Right hindlimb (tissue), 1 donor: ENCODE measurements at places on chromosomes 6 and 20.

DNA sequence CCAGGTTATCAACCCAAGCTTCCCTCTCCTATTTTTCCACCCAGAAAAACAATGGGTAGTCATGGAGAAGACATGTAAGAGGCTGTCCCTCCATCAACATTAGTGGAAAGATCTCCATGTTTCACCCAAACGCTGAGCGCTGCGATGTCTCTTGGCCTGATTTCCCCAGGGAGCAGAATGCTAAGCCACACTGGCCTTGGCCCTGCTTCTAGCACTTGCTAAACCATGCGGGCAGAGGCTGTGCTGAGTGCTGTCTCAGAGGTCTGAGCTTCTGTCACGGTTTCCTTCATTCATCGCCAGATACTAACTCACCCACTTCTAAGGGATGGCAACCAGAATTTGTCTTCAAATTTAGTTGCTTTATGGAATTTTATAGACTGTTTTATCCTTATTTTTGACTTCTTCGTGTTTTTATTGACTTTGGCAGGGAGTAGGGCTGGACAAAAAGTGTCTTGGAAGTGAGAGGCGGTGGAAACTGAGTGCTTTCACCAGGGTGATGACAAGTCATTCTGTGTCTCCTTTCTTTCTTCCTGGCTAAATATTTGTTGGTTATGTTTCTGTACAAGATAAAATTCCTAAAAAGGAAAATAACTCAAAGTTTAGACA is 181.4 kb upstream of the UST start:
- DNase-seq = no peak

GRCh38 chr20:57811374-57812020 is 101.7 kb upstream of the PMEPA1 start:
- DNase-seq = no peak

DNA sequence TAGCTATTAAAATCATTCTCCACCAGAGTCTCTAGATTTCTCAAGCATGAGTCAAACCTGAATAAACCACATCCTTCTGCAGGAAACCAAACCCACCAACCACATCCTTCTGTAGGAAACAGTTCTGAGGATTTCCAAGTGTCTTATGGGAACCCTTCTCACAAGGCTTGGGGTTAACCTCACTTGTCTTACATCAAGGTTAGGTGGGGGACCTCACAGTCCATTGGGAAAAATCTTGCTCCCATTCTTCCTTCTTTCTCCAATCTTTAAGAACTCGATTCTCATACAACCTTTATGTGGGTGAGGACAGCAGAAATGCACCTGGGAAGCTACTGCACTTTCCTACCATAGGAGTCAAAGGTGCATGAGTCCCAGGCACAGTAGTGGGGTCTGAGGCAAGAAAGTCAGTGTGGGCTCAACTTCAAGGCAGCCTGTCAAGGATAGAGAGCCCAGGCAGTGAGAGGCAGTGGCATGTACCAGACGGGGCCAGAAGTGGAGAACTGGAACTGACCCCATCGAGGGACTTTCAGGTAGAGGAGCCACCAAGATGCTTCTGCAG is 114.5 kb downstream of the SLC22A3 start:
- no peak for DNase-seq

GRCh38 chr20:37194621-37195417 is 15.5 kb upstream of the MROH8 start:
- no peak for DNase-seq

GRCh38 chr6:141990840-141991239 is 141.9 kb upstream of the GJE1 start:
- no peak for DNase-seq

GRCh38 chr6:135854799-135855198 is 3.3 kb downstream of the PDE7B start:
- DNase-seq = no peak

- no peak for DNase-seq
Observed at GRCh38 chr6:71396410-71396801, 107.8 kb downstream of the OGFRL1 start.

- peak; percentile 94 for DNase-seq
Observed at GRCh38 chr6:143677891-143678791, at the start of gene PHACTR2. TSS of gene PHACTR2 (plus strand) at chr6:143677965. CDS start at chr6:143678164, 199 bp downstream.

DNA sequence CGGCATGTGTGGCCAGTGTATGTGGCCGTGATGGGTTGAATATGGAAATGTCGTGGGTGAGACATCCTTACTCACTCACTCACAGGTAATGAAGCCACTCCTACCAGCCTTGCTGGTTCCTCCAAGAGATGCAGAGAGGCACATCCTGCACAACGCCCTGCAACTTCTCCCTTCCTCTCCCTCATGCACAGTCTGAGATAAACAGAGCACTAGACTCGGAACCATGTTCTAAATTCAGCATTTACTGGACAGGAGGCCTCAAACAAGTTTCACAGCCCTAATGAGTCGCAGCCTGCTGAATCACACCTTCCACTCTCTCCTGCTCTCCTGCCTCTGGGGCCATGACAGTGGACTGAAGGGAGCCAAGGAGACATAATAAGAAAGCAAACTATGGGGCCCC is 91.2 kb downstream of the ISM1 start:
- DNase-seq = no peak

GRCh38 chr20:54105653-54106052 is 35.3 kb upstream of the BCAS1 start:
- DNase-seq = no peak

- DNase-seq = peak; percentile 90
Observed at GRCh38 chr6:37283671-37284151, 25.8 kb upstream of the TMEM217 start.

DNA sequence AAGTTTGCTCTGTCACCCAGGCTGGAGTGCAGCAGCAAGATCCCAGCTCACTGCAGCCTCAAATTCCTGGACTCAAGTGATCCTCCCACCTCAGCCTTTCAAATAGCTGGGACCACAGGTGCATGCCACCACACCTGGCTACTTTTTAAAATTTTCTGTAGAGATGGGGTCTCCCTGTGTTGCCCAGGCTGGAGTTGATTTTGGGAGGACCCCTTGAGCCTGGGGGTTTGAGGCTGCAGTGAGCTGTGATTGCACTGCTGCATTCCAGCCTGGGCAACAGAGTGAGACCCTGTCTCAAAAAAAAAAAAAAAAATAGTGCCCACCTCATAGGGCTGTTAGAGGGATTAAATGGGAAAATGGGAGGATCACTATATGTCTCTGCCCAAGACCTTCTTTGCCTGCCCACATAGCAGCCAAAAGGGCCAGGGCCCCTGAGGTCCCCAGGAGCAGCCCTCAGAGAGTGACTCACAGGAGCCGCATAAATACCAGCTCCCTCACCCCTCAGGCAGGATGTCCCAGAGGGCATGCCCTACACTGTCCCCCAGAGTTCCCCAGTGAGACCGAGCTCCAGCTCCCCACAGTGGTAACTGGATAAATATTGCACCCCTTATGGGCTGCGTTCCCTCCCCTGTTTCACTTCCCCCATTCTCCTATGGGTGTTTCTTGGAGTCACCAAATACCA is 11.7 kb upstream of the MDGA1 start:
- DNase-seq = no peak

DNA sequence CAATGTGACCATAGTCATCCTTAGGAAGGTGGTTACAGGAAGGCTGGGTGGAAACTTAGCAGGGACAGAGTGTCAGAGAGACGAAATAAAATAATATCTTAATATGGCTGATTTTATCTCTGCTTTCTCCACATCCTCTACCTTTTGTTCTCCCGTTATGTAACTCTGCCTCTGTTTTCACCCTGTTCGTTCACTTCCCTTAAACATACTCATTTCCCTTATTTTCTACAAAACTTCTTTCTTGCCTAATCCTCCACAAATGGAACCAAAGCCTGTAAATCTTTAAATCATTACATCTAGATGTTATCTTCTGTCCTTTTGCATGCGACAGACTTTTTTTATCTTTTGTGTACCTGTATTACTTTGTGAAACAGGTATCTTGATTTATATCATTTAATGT is 23.3 kb upstream of the CRIP3 start:
- DNase-seq = no peak

DNA sequence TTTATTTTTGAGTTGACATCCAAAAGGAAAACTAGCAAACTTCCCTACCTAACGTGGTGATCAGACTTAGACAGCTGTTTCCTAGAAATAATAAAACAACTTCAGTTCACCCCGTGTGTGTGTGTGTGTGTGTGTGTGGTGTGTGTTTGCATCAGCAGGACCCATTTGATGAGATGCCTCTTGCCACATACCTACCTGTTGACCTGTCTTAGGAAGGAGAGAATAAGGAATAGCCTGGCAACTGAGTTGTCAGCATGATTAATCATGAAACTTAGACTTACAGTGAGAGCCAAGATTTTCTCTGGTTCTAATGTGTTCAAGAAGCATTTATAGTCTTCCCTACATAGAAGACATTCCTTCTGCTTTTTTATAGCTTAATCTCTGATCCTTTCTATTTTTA is 16.1 kb upstream of the PBOV1 start:
- DNase-seq = no peak

- DNase-seq = peak; percentile 87
Observed at GRCh38 chr6:107690643-107691061, 133.5 kb downstream of the SCML4 start.

DNA sequence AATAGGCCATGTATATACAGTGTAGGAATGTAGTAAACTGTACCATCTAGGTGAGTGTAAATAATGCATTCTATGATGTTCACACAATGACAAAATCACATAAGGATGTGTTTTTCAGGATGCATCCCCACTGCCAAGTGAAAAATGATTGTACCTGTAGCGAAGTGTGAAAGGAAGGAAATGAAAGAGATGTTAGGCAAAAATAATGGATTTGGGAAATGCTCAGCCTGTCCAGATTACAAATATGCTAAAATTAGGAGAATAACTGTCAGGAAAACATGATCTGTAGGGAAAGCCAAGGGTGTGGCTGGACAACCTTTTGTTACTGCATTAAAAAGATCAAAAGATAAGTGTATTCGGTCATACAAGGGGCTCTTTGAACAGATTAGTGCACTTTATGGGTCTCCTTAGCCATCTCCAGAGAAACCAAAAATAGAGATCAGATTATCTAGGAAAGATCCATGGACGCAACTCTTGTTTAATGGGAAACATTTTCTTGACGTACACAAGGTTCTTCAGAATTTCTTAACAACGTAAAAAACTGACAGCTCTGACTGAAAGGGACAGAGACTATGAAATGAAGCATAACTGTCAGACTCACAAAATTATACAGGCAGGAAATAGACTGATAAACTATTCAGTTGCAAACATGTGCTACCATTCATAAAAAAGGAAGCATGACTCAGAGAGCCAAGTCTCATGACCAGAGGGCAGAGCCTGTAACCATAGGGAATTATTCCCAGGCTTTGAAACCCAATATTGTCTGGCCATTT is 253.6 kb upstream of the RAB32 start:
- no peak for DNase-seq

GRCh38 chr6:32183483-32184083 is 470 bp downstream of the AGER start:
- DNase-seq = no peak

DNA sequence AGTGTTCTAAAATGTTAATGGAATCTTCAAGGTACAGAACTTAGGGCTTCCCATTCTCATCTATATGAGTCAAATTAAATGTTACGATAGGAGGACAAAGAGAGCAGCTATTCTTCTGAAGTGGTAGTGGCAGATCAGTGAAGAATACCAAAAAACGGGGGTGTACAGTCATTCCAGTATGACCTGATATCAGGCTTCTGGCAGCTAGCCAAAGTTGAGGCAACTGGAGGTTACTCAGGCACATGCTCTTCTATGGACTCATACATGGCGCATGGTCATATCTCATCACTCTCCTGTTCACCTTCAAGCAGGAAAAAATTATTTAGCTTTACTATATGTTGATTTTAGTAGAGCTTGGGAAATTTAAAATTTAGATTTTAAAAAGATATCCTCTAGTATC is 1608.8 kb downstream of the GRIK2 start:
- no peak for DNase-seq

- peak; percentile 40 for DNase-seq
Observed at GRCh38 chr20:47464380-47465101, 37.1 kb upstream of the NCOA3 start.

DNA sequence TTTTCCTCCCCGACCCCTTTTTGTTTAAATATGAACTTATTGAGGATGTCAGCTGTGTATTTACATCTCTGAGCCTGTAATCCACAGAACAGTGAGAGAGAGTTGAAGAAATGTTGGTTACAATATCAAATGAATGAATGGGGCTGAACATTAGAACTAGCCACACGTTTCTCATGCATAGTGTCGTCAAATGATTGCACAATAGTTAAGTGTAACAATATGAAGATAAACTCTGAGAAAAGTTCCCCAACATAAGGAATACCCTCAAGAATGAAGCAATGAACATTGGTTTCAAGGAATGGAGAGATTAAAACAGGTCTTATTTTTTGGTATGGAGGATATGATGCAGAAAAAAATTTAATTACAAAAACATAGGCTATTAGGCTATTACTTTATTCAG is 100.5 kb upstream of the DTNBP1 start:
- DNase-seq = no peak

GRCh38 chr6:389622-390021 is 1.9 kb upstream of the IRF4 start:
- no peak for DNase-seq

DNA sequence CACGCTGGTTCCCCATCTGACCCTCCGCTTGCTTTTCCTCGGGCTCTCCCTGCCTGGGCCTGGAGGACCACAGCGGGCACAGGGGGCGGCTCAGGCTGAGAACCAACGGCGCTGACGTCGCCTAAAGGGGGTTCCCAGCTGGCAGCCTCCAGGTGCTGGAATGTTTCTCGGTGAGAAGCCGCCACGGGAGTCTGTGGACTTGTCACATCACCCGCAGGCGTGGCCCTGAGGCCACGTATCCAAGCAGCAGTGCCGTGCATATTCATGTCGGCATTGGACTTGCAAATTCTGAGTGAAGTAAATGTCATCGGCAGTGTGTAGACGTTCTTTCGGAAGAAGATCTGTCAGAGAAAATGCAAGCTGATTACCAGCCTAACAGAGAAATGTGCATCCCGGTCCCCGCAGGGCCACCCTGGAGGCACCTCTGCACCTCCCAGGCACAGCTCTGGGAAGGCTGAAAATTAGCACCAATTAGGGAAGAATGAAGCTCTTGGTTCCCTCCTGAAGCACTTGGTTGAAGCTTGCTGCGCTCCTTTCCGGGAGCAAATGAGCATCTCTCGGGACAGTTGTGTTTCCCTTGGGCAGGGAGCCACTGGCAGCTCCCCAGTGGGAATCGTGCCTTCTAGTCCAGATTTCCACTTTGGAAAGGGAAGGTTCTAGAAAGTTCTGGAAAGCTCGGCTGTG is 24.3 kb downstream of the NTSR1 start:
- DNase-seq = no peak

GRCh38 chr20:36804425-36804824 is 30.9 kb upstream of the DSN1 start:
- no peak for DNase-seq

DNA sequence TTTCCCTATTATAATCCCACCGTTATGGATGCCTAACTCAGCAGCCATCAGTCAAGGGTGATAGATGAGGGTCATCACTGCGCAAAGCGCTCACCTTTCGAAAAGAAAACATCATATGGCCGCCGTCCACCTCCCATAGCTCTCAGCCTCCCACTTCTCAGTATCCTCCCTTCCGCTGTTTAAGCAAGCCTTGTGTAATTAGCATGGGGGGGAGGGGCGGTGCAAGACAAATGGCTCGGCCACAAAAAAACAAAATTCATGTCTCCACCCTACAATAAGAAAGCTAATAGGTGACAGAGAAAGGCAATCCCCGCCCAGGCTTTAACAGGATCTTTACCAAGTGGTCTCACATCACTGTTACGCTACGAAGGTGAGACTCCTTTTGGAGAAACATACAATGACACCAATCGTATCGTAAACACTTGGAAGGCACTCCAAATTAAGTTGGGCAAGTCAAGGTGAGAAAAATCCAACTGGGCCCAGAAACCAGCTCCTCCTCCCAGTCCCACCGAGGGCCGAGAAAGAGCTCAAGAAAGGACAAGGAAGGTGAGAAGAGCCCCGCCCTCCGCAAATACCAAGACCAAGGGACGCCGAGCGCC is 645 bp downstream of the DDX39B start:
- DNase-seq = peak; percentile 46
